ENCODE measurements at places on chromosomes 2 and 18.
A peak's percentile ranks its signal among the peaks of the same experiment; 100 is the strongest.

- peak; percentile 85 for DNase-seq
These were observed 62.1 kb upstream of the ACKR3 start for GRCh38 chr2:236507393-236508085.

GRCh38 chr2:199460101-199460671 lies 2.4 kb upstream of the SATB2 start:
- peak; percentile 69 for DNase-seq

DNA sequence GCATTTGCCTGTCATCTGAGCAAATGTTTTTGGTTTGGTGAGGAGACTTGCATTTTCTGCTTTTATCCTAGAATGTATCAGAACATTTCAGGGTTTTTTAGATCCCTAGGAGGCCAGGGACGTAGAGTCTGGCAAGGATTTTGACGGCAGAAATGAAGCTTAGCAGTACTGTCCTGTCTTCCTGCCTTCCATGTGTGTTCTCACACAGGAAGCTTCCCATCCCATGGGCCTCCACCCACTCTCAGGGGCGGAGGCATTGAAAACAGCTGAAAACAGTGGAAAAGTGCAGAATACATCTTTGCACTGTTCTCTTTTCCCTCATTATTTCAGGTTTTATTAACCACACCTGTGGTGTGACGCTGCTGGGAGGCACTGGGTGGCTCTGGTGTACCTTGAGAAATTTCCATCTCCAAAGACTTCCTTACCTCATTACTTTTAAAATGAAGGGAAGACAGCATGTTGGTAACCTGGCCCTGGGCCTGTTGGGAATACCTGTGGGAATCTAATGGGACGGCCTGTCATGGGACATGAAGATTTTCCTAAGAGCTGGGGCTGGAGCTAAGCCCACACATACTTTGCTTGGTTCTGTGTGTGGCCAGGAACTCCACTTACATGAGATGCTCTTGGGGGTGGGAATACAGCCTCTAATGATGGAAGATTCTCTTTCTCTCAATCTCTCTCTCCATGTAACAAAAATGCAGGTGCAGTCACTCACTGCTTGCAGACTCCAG lies 20.5 kb downstream of the PCARE start:
- no peak for DNase-seq

- DNase-seq, result peak; percentile 39
These were observed 825.1 kb downstream of the SLC4A3 start for GRCh38 chr2:220452561-220452960.

- no peak for DNase-seq
These were observed 5.4 kb upstream of the CHRNG start for GRCh38 chr2:232533944-232534710.

- peak; percentile 87 for DNase-seq
These were observed at the start of gene RAB11FIP5 for GRCh38 chr2:73112913-73113854. RAB11FIP5 (minus strand) TSS chr2:73112948; CDS start chr2:73112777, 171 bp downstream.

DNA sequence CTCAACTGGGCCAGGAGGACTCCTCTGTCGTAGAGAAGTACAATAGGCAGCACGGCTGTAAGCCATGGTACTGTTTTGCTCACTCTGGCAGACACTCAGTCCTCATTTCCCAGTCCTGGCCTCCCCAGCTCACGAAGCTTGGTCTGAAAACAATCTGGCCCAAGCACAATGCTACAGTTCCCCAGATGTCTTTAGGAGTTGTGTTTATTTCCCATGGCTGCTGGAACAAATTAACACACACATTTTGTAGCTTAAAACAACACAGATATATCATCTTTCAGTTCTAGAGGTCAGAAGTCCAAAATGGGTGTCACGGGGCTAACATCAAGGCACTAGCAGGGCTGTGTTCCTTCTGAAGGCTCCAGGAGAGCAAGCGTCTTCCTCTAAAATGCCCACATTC lies 13.0 kb downstream of the FABP1 start:
- DNase-seq, result no peak

GRCh38 chr2:70987386-70987785 lies 7.3 kb downstream of the TEX261 start:
- no peak for DNase-seq

DNA sequence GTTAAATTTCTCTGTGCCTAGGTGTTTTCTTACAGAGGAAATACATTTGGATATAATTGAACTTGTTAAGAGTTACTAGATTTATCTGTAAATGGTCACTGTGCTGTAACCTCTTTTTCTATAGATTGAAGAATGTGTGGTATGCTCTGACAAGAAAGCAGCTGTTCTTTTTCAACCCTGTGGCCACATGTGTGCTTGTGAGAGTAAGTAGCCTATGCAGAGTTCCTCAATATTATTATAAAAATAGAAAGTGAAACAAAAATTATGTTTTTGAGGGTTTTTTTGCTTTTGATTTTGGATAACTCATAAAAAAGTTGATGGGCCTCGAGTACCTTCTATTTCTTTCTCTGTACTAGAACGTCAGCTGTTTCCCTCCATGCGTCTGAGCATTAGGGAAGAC lies 112.4 kb downstream of the MIB1 start:
- no peak for DNase-seq

DNA sequence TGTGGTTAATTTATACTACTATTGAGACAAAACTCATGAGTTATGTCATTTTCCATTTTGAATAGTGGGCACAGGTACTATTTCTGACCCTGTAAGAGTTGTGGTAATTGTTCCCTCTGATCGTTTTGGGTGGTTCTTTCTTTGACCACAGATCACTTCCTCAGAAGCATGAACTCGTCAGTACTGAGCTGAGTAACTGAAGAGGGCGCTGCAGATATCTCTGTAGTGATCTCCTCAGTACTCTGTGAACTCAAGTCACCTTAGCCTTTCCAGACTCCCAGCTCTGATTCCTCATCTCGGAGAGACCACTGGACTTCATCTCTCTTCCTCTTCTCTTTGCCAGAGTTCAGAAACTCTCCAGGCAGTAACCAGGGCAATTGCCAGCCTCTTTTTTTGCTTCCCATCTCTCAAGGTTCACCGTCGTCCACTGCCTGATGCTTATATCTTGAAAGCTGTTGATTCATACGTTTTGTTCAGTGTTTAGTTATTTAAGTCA lies 9.4 kb upstream of the IL1RL1 start:
- DNase-seq, result no peak

DNA sequence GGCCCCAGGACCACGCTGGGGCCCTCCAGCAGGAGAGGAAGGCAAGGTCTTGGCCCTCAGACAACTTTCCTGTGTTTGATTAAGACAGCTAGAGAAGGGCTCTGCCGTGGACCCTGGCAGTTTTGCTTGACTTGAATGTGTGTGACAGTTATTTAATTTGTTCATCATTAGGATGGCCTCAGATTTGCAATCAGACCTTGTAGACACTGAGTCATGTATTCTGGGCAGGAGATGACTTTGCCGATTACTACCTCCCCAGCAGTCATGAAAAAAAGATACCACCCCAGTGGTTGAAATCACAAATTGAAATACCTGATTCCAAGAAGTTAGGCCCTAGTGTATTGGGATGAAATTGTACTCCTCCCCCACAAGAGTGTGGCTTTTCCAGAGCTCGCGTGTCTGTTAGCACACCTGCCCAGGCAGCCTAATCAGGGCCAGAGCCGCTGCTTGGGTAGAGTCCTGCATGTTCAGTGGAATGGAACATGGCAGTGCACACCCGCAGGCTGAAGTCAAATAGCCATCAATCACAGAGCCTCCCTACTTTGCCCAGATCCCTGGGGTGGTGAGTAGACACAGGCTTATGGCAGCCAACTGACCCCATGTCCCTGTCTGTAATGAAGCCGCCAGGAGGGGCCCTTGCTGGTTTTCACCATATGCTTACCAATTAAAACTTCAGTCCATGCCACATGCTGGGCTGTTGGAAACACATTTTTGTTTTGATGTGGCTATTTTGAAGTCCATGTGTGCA lies 122.5 kb downstream of the TPGS2 start:
- DNase-seq, result peak; percentile 42

DNA sequence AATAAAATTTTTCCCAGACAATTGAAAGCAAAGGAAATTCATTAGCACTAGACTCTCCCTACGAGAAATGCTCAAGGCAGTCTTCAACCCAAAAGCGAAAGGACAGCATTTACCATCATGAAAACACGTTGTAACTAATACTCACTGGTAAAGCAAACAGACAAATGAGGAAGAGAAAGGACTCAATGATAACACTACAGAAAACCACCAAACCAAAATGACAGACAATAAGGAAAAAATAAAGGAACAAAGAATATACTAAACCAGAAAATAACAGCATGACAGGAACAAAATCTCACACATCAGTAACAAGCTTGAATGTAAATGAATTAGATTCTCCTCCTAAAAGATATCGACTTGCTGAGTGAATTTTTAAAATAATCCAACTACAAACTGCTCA lies 190.7 kb downstream of the NOL4 start:
- no peak for DNase-seq

DNA sequence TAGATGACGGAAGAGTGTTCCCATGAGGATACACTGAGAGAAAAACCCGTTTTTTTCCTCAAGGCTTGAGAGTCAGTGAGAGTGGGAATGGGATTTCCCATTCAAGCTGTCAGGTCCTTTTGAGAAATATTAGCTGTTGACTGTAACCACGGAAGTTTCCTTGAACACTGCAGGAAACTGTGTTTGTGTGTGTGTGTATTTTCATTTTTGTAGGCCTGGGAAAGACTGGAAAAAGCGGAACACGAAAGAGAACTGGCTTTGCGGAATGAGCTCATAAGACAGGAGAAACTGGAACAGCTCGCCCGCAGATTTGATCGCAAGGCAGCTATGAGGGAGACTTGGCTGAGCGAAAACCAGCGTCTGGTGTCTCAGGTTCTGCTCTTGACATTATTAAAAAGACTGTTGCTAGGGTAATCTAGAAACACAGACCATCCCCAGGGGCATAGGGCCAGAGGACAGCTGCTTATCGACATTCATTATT lies 98.8 kb upstream of the EML6 start:
- DNase-seq, result no peak

DNA sequence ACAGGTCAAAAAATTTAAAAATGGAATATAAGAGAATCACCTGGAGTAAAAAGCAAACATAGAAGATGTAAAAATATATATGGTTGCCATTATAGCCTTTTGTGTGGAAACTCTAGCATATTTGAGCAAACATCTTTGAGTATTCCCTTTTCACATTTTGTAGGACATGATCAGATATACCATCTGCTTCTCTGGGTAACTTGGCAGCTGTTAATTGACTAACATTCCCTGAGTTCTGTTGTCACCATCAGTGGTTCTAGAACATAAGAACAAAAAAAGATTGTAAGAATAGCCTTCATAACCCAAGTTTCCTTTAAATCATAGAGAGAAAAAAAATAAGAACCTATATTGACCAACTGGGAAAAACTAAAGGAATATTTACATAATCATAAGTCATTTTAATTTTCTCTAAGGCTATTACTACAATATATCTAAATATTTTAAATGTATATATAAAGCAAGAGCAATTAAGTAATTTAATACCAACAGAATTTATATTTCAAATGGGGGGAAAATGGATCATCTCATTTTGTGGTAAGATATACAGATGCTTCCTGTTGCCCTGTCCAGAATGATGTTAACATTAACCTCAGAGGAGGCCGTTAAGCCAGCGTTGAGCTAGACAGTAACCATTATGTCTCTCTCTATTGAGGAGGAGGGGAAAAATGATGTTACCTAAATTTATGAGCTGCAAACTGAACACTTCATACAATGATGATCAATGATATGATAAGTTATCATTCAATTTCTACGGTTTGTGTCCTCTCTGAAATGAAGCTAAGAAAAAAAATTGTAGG lies 9.8 kb upstream of the INO80D start:
- DNase-seq, result no peak

DNA sequence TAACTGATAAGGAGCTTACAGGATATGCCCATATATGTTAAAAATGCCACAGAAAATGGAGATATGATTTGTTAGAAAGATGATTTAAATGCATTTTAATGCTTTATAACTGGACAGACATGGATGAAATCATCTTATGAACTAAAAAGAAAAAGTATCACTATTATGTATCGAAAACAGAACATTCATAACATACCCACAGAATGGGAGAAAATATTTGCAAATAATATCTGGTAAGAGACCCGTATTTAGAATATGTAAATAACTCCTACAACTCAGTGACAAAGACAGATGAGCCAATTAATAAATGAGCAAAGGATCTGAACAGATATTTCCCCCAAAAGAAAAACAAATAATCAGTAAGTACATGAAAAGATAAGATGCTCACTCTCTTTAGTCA lies 24.3 kb upstream of the MGAT5 start:
- DNase-seq, result no peak

DNA sequence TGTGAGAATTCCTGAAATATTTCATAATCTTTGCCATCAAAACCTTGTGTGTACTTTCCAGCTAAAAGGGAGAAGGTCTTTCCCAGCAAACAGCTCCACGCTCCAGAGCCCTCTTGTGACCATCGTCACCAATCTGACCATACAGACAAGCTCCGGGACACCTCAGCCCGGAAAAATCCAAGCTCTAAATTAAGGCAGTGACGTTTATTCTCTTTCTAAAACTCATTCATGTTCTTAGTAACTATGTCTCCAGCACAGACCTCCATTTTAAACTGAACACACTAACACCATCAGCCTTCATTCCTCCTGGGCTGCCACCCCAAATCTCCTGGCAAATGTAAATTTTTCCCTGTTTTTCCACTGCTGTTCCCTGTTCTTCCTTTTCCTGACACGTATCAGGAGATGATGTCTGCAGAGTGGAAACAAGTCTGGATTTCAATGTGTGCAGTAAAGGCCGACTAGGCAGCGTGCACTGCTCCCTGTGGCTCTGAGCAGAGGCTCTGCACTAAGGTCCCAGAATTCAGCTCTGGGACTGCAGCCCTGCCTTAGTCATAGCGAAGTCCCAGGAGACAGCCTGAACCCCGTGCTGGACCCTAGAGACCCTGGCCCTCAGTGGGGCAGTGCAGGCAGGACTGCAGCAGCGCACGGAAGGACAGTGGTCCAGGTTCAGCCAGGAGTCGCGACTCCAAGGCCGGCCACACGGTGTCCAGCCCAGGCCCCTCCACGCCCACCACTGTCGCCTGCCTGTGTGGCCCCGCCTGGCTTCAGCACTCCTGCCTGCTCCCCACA lies 452.5 kb upstream of the SALL3 start:
- no peak for DNase-seq

GRCh38 chr18:52277785-52278184 lies 62.2 kb upstream of the DCC start:
- DNase-seq, result no peak

DNA sequence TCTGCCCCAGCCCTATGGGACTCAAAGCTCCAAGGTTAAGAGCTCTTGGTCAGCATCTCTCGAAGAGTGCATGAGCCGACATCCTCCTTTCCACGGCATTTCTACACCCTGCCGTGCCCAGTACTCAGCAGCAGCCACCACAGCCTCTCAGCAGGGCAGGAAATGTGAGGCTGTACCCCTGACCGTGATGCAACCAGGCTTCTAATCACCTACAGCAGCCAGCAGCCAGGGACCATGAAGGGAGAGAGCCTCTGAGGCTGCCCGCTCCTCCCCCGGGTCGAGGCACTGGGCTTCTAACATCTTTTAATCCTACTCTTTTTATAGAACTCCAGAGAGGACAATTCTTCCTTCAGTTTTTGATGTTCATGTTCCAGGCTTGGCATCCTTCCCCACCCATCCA lies 6.5 kb downstream of the CYS1 start:
- DNase-seq, result no peak

- DNase-seq, result peak; percentile 78
These were observed 154.7 kb upstream of the HS6ST1 start for GRCh38 chr2:128473175-128474035.

GRCh38 chr18:57175532-57175931 lies 28.6 kb downstream of the BOD1L2 start:
- DNase-seq, result no peak

All from brain (organoid and tissue), 16 donors.